ENCODE measurements at places on chromosomes 4 and X.

DNA sequence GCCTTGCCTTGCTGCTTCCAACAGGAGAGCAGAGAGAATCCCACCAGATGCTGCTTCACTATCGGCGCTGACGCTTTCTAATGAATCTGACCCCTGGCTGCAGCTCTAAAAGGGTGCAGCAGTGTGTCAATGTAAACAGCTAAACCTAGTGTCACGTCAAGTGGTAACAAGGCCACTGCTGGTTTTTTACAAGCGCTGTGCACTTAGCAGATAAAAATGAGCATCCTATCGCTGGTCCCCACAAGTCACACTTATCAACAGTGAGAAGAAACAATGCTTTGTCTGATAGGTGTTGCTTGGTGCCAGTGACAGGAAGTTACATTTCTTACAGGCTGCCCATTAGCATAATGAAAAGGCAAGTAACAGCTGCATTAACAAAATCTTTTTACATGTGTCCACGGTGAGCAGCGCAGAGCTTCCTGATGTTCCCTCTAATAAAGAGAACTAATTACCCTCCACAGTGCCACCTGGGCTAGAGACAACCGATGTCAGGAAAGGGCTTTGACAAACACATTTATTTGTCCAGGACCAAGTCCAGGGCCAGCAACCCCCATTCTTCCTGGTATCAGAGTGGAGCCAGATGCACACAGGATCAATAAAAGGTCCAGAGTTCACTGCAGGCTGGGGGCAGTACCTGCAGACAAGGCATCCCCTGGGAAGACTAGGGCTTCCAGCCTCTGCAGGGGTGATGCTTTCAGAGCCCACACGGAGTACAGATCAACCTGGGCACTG, 176.0 kb downstream of the MGST2 start:
- DNase-seq = no peak

- DNase-seq = no peak
Observed at GRCh38 chr4:101292214-101292613, 55.1 kb downstream of the PPP3CA start.

GRCh38 chr4:169744601-169745000, 13.1 kb downstream of the HPF1 start:
- no peak for DNase-seq

GRCh38 chr4:76689145-76689817, 208.7 kb downstream of the SOWAHB start:
- DNase-seq = no peak

DNA sequence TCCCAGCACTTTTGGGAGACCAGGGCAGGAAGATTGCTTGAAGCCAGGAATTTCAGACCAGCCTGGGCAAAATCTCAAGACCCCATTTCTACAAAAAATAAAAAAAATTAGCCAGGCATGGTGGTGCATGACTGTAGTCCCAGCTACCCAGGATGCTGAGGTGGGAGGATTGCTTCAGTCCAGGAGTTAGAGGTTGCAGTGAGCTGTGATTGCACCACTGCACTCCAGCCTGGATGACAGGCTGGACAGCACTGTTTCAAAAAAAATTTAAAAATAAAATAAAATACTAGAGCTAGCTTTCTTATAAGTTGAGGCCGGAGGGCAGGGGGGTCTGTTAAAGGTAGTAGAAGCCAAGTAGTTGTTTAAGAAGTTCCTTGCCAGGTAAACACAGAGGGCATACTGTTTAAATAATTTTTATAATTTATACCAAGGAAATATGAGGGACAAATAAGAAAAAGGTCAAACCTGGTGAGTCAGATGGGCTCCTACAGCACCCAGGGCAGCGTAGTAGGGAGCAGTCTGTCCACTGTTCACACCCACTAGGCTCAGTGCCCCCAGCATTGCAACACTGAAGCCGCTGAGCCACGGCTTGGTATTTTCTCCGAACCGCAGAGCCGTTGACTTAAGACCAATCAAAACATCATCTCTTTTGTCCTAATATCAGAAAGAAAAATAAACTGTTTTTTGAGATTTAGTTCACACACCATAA, 17.3 kb downstream of the COQ2 start:
- no peak for DNase-seq

- no peak for DNase-seq
Observed at GRCh38 chrX:155313766-155314165, 20.6 kb downstream of the CLIC2 start.

DNA sequence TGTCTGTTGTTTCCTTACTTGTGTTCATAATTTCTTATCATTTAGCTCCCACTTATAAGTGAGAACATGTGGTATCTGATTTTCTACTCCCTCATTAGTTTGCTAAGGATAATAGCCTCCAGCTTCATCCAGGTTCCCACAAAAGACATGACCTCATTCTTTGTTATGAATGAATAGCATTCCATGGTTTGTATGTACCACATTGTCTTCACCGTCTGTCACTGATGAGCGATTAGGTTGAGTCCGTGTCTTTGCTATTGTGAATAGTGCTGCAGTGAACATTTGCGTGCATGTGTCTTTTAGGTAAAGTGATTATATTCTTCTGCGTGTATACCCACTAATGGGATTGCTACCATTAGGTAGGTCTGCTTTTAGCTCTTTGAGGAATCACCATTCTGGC, 624.3 kb upstream of the EPHA5 start:
- DNase-seq = no peak

- DNase-seq = no peak
Observed at GRCh38 chr4:113788888-113789287, 27.4 kb upstream of the CAMK2D start.

DNA sequence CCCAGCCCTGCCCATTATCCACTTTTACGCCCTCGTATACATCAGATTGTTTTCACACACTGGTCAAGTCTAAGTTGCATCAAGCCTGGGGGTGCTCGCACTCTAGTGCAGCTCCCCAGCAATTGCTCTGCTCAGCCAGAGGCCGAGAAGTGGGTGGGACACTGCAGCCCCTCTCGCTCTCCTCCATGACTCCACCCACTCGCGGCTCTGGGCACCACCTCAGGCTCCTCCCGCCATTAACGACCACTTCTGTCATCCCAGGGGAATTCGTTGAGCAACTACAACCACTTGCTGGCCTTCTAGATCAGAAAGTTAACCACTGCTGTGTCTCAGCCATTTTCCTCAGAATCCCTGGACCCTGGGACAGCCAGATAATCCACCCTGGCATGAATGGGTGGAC, 53.6 kb downstream of the ETNPPL start:
- DNase-seq = no peak

GRCh38 chr4:149426461-149426860, 389.2 kb downstream of the IQCM start:
- DNase-seq = no peak

GRCh38 chr4:18025288-18025687, 3.7 kb upstream of the LCORL start:
- DNase-seq = no peak

GRCh38 chr4:79015411-79015810, 76.2 kb upstream of the PAQR3 start:
- DNase-seq = no peak

DNA sequence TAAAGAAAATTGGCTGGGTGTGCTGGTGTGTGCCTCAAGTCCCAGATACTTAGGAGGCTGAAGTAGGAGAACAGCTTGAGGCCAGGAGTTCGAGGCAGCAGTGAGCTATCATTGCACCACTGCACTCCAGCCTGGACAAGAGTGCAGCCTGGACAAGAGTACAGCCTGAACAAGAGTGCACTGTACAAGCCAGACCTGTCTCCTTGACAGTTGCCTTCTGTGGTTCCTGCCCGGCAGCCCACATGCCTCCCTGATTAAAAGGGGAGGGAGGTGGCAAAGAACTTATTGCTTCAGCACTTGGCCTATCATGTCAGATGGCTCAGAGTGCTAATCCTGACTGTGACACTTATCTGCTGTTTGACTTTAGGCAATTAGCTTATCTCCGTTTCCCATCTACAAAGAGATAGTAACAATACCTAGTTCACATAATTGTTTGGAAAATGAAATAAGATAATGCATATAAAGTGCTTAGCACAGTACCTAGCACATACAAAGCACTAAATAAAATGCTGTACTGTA, 249.1 kb downstream of the DCLK2 start:
- DNase-seq = no peak

DNA sequence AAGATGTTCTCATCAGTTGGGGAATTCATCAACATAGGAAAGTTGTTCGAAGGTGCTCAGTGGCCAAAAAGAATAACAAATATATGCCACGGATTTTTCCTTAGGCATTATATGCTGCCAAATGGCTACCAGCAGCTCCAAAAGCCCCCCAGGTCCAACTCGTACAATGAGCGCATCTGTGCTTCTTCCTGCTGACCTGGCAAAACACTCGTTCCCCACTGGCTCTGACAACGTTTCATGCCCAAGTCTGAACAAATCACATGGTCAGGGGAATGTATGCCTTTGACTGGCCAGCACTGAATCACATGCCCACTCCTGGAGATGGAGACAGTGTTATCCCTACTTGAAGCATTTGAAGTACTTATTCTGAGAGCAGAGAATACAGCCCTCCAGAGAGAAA, 59.9 kb upstream of the SPP1 start:
- DNase-seq = no peak

DNA sequence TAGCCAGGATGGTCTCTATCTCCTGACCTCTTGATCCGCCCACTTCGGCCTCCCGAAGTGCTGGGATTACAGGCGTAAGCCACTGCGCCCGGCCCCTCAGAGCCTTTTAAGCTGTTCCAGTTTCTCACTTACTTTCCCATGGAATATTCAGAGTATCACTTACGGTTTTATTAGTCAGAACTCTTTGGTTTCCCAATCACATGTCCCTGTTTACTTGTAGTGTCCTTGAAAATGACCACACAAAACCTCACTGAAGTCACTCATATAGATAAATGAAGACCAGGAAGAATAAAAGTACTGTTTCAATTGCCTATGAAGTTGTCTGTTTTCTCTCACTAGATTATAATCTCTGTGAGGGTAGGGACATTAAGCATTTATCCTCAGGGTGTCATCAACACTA, 217.2 kb upstream of the HCCS start:
- DNase-seq = no peak

DNA sequence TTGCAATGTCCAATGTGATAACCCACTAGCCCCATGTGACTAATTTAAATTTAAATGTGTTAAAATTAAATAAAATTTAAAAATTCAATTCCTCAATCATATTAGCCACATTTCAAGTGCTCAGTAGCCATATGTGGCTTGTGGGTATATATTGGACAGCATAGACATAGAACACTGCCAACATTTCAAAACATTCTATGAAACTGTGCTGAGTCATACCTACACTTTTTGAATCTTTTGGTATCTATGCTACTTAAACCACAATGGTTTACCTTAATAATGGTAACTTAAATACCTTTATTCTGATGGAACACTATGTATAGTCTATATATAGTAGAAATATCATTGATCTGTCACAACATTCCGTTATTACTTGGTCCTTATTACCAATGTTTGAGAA, 223.4 kb upstream of the ATOH1 start:
- no peak for DNase-seq

DNA sequence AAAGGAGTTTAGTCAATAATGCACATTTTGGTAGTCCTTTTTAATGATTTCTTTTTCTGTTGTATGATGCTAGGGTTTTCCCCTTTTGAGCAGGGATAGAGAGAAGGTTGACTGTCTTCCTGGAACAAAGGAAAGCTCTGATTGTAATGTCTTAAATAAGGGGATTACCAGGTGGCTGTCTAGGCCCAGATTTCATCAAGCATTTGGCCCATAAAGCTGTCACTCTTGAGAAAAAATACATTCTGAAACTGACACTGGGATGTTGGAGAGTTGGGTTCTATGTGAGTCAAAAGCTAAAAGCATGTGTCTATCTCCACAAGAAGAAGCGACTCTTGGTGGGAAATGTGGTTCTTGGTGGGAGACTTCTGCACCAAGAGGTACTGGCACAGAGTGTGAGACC, 26.4 kb downstream of the KIAA1210 start:
- no peak for DNase-seq

DNA sequence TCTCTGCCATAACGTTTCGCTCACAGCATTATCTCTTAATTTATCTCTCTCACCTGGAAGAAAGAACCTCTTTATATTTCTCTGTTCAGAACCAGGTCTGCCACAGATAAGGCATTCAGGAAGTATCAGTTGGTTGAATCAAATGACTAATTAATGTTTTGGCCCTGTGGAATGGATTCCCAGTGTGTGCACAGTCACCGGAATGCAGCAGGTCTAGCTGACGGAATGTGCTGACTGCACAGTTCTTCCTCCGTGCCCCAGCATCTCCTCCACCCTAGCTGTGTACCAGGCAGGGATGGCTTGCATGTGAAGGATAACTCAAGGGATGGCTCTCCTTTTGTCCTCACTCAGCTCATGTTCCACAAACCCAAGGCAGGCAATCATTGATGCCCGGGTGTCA, 141.8 kb upstream of the MSX1 start:
- DNase-seq = no peak

DNA sequence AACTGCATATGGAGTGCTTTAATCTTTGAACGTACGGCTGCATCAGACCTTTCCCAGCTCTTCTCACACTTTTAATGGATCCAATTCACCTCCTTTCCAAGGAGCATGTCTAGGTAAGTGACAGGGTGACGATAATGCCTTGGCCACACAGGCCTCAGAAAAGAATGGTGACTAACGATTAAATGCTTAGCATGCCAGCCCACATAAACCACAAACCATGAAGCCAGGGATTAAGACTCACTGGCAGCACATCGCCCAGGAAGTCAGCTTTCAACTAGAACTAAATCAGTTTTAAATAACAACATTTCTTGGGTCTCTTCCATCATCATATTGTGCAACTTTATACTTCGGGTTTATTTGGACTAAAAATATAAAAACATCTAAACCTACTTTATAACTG, 28.7 kb downstream of the INPP4B start:
- DNase-seq = no peak

- DNase-seq = no peak
Observed at GRCh38 chr4:74793757-74794381, 454 bp downstream of the BTC start.

DNA sequence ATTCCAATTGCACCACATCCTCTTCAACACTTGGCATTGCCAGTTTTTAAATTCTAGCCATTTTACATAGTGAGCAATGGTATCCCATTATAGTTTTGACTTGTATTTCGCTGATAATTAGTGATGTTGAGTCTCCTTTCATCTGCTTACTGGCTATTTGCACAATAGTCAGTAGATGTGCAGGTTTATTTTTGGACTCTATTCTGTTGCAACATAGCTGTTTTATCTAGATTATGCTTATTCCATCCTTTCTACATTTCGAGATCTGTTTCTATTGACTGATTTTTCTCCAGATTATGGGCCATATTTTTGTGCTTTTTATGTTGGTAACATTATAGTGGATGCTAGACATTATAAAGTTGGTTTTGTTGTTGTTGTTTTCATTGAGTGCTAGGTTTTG, 106.1 kb downstream of the WWC2 start:
- DNase-seq = no peak
